ENCODE measurements at places on chromosomes 11 and 22.

DNA sequence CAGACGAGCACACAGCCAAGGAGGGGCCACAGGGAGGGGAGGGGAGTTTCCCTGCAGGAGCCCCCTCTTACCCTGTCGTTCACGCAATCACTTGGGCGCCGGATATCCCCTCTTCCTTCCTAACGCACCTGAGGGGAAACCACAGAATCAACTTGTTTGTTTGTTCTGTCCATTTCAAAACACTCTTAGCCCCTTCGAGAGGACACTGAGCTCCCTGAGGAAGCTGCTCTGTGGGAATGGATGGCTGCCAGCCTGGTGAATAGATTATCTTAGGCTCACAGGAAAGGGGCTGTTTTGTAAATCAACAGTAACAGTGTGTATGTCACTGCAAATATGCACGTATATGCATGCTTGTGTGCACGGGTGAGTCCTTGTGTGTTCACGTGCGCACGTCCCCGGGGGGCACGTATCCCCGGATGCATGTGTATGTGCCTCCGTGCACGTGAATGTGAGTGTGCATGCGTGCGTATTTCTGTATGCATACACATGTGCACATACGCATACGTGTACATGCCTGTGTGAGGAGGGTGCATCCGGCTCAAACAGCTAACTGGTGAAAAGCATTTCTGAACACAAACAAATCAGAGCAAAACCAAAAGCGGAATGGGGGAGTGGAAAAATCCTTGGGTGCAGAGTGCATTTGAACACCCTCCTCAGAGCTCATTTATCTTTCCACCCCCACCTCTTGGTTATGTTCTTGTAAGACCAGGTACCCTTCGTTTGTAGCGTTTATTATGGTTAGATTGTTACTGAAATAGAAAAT, 7.2 kb downstream of the ARSA start:
- no peak for DNase-seq

- DNase-seq, result no peak
These were observed 496 bp upstream of the TRAF6 start for GRCh38 chr11:36510594-36510942.

GRCh38 chr11:45100339-45100738, 46.1 kb upstream of the PRDM11 start:
- DNase-seq, result no peak

DNA sequence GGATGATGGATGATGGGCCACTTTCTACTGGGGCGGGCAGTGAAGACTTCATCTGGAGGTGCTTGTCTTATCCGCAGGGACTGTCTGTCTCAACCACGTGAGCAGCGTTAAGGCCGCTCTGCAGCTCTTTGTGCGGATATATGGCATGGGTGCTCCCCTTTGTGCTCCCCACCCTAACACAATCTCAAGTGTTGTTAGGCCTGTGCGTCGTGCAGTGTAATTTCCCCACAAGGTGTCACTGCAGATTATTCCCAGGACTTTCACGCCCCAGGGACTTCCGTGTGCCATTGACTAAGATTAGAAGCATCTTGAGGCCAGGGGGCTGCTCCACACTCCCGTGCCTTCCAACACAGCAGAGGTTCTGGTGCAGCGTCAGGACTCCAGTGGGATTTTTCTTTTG, 65.3 kb downstream of the TBC1D22A start:
- DNase-seq, result no peak

DNA sequence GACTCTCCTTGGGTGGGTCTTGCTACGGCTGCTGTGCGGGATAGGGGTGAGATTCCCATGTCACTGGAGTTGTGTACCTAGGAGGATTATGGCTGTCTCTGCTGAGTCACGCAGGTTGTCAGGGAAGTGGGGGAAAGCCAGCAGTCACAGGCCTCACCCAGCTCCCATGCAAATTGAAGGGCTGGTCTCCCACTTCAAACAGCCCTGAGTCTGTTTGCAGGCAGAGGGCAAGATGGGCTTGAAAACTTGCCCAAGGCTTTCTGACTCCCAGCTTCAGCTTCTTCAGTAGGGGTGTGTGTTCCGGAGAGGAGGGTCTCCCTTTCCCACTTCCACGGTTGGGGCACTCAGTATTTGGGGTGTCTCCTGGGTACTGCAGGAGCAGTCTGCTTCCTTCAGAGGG, 10.9 kb upstream of the SC5D start:
- no peak for DNase-seq

GRCh38 chr11:68373815-68374501, 61.6 kb downstream of the LRP5 start:
- no peak for DNase-seq

DNA sequence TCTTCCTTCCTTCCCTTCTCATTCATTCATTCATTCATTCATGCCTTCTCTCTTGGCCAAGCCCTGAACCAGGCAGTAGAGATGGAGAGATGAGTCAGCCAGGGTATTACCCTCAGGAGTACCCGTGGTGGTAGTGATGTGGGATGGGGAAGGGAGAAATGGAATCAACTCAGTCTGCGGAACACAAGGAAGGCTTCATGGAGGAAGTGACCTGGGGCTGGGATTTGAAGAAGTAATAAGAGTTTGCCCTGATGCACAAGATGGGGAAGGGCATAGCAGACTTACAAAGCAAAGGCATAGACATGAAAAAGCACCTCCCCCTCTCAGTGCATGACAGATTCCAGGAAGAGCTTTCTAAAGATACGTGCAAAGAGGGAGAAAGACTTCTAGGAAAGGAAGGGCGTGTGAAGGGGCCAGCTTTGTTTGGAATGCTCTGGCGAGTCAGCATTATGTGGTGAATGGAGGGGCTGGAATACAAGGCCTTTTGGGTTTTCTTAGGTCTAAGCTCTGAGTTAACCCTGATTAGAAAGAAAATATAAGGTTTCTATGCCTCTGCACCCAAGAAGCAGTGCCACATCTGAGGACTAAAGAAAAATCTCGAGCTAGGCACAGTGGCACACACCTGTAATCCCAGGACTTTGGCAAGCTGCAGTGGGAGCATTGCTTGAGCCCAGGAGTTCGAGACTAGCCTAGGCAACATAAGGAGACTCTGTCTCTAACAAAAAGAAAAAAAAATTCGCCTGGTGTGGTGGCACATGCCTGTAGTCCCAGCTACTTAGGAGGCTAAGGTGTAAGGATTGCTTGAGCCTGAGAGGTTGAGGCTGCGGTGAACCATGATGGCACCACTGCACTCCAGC, 36.4 kb upstream of the ACER3 start:
- no peak for DNase-seq

DNA sequence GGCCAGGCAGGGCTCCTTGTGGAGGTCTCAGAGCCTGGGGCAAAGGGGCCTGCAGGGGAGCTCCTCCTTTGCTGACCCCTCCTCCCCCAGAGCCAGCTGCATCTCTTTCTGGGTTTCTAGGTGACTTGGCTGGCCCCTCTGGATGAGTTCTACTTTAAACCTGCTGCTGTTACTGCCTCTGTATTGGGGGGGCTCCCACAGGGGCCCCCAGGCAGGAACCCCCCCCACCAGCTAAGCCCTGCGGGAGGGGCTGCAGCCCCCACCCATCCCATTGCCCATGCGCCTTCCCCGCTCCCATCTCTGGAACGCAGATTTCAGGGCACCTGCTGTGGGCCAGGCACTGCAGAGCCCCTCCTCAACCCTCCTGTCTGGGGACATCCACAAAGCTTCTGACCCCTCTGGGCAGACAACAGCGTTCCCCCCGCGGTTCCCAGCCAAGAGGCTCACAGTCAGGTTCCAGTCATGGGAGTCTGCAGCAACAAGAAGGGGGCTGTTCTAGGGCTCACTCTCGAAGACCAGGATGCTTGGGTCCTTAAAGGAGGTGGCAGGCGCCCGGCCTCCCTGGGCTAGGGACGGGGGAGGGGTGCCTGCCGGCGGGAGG, 815 bp upstream of the PLCB3 start:
- DNase-seq, result no peak

- no peak for DNase-seq
These were observed 75.1 kb downstream of the BUD13 start for GRCh38 chr11:116697639-116698038.

DNA sequence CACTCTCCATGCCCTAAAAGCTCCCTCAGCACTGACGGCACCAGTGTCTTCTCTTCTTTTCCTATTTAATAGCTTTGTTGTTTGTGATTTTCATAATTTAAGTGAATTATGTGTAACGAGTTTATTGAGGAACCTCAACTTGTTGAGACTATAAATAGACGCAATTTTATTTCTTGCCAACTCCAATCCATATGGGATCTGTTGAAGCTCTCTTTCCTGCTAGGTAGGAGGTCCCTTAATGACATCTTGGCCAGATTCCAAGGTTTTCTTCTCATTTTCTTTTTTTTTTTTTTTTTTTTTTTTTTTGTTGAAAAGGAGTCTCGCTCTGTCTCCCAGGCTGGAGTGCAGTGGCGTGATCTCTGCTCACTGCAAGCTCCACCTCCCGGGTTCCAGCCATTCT, 14.2 kb downstream of the RTL6 start:
- no peak for DNase-seq

DNA sequence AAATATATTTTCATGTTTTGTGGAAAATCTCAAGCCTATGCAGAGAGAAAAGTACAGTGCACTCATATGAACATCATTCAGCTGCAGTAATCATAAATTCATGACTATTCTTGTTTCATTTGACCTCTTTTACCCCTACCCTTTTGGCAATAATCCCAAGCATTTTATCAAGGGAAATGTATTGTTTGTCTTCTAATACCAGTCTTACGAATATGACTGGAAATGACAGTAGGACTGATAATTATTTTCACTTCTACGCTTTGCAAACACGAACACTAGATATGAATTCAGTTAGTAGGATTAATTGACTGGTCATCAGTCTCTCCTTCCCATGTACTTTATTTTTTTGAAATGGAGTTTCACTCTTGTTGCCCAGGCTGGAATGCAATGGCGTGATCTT, 90.3 kb downstream of the MTMR3 start:
- no peak for DNase-seq
